ENCODE measurements at places on chromosomes 3 and 15.

DNA sequence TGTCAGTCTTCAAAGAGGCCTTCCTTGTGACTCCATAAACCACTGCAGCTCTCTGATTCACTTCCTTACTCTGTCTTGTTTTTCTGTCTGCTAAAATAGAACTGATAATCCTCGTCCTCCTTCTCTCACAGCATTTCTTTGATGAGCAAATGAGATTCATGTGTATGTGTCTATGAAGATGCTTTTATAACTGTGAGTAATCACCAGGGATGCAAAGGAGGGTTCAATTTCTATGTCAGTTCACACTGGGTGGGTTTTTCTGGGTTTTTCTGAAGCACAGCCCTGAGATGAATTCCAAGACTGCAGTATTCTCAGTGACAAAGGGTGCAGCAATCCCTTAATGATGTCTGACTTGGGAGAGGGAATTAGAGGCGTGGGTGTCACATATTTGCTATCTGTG is 746.6 kb upstream of the CFAP20DC start:
- no peak for DNase-seq

GRCh38 chr3:59212128-59212779 is 162.4 kb upstream of the CFAP20DC start:
- DNase-seq = no peak

DNA sequence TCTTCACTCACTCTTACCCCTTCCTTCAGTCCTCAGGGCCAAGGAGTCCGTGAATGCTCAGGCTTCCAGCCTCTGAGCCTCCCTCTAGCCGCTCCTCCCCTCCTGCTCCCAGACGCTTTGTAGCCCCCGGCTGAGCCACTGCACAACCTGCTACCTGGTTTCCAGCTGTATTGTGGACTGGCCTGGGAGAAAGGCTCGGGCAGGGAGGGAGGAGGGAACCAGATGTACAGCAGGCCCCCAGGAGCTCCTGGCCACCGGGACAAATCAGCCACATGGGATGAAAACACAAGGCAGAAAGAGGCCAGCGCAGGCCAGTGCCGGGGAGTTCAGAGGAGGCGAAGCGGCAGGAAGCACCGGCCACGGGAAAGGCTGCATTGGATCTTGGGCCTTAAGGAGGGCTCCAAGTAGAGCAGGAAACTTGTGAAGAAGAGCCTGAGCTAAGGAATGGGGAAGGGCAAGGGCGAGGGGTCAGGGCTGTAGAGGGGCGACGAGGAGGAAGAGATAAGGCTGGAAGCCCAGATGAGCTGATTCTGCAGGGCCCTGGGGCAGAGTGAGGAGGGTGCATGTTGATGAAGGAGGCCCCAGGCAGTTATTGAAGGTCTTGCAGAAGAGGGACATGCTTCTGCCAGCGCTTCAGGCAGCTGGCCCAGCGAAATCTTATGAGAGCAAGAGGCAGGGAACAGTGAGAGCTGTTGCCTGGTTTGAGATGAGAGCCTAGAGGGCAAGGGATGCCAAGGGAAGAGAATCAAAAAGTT is 14.3 kb downstream of the CPN2 start:
- DNase-seq = no peak

GRCh38 chr3:72678867-72679266 is 169.4 kb downstream of the SHQ1 start:
- DNase-seq = no peak

DNA sequence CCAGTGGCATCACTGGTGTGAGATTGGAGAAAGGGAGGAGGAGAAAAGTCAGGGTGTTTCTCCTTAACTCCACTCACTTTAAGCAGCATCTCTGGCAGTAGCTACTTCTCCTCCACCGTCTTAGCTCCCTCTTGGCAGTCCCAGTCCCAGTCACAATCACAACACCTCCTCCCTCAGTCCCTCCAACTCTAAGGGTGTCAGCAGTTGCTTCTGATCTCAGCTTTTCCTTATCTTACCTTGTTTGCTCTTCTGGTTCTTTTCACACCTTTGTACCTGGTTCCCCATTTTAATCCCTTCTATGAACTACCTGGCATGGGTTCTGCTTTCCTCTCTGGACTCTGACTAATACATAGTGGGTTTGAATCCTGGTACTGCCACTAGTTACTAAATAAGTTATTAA is 188.3 kb upstream of the CTDSPL start:
- no peak for DNase-seq

GRCh38 chr15:70528270-70528706 is 235.1 kb downstream of the UACA start:
- DNase-seq = peak; percentile 36

DNA sequence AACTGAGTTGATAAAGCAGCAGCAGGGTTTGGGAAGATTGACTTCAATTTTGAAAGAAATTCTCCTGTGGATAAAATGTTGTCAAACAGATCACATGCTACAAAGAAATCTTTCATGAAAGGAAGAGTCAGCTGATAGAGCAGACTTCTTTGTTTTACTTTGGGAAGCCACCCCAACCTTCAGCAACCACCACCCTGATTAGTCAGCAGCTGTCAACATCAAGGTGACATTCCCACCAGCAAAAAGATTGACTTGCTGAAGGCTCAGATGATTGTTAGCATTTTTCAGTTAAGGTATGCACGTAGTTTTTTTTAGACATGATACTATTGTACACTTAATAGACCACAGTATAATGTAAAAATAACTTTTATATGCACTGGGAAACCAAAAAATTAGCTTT is 87.6 kb upstream of the ACKR4 start:
- DNase-seq = no peak

DNA sequence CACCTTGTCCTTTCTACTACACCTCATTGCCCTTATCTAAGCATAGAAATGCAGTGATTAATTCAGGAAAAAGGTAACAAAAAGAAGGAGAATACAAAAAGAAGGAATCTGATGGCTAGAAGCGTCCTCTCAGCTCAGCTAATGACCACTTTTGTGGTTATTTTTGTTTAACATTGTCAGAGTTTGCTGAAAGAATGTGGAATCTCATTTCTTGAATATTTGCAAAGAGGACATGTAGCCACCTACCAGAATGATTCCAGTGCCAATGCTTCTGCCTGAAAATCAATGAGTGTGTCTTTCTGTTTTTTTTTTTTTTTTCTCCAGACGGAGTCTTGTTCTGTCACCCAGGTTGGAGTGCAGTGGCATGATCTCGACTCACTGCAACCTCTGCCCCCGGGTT is 24.5 kb downstream of the NANOGP8 start:
- DNase-seq = no peak

GRCh38 chr3:152225201-152225600 is 43.5 kb upstream of the MBNL1 start:
- no peak for DNase-seq

DNA sequence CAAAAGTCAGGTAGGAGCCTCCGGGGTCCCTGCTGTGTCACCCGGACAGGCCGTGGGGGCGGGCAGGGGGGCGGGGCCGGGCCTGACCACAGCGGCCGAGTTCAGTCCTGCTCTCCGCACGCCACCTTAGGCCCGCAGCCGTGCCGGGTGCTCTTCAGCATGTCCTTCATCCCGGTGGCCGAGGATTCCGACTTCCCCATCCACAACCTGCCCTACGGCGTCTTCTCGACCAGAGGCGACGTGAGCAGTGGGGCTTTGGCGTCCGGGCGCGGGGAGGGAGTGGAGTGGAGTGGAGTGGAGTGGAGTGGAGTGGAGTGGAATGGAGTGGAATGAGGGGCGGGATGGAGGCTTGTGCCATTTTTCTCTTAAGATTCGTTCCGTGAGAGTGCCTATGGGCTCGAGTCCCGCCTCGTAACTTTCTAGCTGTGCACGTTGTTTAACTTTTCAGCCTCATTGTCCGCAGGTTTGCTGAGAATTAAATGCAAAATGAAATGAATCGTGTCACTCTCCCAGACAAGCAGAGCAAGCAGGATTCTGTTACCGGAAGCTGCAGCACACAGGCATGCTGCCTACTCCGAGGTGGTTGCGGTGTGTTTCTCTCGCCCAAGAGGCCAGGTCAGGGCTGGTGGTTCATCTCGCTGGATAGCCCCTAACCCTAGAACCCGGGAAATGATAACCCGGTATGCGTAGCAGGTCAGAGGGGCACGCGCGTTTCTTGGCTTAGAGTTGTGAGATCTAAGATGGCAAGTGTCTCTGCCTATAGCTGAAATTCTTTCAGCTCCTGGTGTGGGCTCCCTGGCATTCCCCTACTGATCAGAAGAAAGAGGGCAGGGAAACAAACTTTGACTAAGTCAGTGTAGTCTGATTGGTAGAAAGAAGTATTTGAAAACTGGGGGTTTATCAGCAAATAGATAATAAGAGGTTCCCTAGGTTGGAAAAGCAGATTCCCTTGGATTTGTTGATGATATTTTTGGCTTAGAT is at the start of gene FAH:
Gene FAH, plus strand, starts transcription at position 104 of the 981 bp plus-strand sequence. Its CDS starts 56 bp downstream, at position 160.
- DNase-seq = no peak

GRCh38 chr15:27797765-27798164 is 301.4 kb downstream of the OCA2 start:
- DNase-seq = no peak

- no peak for DNase-seq
Measured at GRCh38 chr3:20190991-20191390, 5.0 kb upstream of the SGO1 start.

DNA sequence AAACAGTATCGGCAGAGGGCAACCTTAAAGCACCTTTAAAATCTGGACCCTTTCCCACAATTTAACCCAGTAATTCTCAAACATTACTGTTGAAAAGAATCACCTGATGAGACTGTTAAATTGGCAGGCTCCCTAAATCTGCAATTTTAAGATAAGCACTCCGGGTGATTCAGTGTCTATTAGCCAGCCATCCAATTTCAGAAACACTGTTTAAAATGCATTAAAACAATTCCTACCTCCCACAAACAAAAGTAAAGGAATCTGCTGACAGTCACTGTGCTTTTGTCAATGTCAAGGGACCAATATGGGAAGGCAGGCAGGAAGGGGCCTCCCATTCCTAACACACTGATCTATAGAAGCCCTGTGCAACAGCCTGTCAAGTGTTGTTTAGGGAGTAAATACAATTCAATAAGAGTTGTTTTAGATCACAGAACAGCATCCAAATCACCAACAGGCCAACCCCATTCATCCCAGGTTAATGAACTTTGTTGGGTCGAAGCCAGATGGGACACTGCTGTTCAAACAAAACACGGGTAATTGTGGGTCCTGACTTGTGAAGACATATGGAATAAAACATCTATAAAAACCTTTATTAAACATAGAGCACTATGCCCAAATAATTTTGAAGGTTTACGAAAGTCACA is 21.4 kb downstream of the SIAH2 start:
- no peak for DNase-seq

- no peak for DNase-seq
Measured at GRCh38 chr3:140113996-140114788, 179.2 kb downstream of the CLSTN2 start.

- DNase-seq = no peak
Measured at GRCh38 chr3:187746059-187746441, 782 bp upstream of the BCL6 start.

DNA sequence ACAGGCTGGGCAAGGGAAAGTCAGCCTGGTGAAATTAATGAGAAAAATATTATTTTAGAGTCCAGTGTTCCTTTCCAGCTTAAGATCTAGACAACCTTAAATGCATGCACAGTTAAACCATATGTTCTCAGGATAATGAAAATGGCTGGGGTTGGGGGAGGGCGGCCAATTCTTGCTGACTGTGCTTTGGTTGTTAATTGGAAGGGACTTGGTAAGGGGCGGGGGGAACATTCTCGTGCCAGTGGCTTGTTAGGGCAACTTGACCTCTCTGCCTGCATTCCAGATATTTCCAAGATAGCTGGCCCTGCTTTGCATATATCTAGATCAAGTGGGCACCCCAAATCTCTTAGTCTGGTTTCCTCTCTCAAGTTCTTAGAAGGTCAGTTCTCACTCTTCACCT is 112.5 kb downstream of the TOP2B start:
- no peak for DNase-seq

- no peak for DNase-seq
Measured at GRCh38 chr3:61094608-61095007, 156.6 kb downstream of the FHIT start.

- no peak for DNase-seq
Measured at GRCh38 chr3:141542989-141543388, 56.2 kb downstream of the RASA2 start.

DNA sequence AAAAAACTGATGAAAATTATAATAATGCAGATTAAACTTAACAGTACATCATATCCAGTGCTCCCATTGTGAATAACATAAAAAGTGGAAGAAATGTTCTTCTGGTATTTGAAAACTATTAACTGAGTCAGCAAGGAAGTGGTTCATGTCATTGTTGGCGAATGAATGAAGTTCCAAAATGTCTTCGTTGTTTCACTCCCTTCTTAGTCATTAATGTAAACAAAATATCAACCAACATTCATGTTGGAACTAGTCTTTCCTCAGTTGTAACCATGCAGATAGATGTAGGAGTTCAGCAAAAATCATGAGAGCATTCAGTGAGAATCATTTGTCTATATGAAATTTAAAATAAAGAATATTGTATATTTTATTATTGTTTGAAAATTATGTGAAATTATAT is 44.1 kb upstream of the ICE2 start:
- DNase-seq = no peak

DNA sequence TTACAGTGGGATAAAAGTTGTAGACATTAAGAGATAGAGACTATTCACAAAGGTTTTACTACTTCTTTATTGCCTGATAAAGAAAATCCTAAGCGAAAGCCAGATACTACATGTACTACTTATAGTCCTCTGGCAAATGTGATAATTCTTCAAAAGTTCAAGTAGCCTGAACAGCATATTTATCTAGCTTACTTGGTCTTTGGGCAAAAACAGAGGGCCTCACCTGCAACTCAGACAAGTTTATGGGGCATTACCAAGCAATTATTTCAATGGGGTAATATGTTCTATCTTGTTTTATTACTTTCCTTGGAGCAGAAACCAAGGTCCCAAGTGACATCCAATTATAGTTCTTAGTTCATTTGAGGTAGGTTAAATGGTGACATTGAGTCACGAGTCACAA is 390.1 kb upstream of the ARHGEF26 start:
- DNase-seq = no peak

GRCh38 chr15:49890689-49891088 is 228.3 kb downstream of the ATP8B4 start:
- DNase-seq = no peak

DNA sequence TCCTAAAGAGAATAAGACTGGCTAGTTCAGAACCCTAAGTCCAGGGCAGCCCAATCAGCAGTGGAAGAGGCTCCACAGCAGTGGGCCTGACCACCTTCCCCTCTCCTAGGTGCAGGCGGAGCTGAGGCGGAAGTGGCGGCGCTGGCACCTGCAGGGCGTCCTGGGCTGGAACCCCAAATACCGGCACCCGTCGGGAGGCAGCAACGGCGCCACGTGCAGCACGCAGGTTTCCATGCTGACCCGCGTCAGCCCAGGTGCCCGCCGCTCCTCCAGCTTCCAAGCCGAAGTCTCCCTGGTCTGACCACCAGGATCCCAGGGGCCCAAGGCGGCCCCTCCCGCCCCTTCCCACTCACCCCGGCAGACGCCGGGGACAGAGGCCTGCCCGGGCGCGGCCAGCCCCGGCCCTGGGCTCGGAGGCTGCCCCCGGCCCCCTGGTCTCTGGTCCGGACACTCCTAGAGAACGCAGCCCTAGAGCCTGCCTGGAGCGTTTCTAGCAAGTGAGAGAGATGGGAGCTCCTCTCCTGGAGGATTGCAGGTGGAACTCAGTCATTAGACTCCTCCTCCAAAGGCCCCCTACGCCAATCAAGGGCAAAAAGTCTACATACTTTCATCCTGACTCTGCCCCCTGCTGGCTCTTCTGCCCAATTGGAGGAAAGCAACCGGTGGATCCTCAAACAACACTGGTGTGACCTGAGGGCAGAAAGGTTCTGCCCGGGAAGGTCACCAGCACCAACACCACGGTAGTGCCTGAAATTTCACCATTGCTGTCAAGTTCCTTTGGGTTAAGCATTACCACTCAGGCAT is 33.7 kb downstream of the VIPR1 start:
- peak; percentile 30 for DNase-seq
